Mammary epithelial cell (primary cell): ENCODE measurements at places on chromosomes 3 and 15. TPM values are rescaled to one million over a fixed set of nuclear protein-coding genes. Genes with fewer than 3 reads are reported as not detected.

DNA sequence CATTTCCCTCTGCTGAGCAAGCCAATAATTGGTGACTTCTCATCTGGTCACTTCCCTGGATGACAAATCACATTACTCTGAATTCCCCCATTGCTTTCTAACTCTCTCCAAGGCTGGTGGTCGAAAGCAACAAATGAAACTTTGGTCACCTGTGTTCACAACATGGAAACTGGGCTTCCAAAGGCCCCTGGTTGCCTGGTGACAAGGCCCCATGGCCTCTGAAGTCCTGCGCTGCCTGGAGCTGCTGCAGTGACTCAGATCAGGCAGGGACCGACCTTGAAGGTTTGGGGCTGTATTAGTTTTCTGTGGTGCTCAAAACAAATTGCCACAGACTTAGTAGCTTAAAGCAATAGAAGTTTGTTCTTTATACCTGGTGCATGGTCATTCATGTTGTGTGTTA, 345.3 kb downstream of the WDR72 start:
- DNase-seq = no peak

GRCh38 chr3:25548836-25549235, 115.9 kb downstream of the TOP2B start:
- DNase-seq = peak; percentile 75

The EPM2AIP1 gene
- total RNA-seq = 16.5 TPM

- DNase-seq = peak; percentile 35
Observed at GRCh38 chr3:37944391-37944842, 46.2 kb upstream of the VILL start.
